ENCODE measurements at places on chromosomes 7 and 10.

DNA sequence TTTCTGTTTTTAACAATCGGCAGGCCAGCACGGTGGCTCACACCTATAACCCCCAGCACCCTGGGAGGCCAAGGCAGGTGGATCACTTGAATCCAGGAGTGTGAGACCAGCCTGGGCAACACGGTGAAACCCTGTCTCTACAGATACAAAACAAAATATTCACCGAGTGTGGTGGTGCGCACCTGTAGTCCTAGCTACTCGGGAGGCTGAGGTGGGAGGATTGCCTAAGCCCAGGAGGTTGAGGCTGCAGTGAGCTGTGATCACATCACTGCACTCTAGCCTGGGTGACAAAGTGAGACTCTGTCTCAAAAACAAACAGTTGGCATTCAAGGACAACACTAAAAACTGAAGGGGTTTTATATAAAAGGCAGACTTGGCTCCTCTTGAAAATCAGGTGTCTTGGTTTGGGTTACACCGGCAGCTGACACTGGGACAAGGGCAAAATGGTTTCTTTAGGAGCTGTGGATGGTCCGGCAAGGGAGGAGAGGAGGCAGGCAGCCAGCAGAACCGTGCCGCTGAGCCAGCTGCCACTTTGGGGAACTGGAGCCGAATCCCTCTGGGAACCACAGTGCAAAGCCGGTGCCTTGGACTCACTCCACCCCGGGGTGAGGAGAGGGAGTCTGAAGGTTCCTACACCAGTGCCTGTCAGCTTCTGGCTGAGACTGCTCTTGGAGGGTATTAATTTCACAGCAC is 52.6 kb downstream of the CHST3 start:
- no peak for DNase-seq

DNA sequence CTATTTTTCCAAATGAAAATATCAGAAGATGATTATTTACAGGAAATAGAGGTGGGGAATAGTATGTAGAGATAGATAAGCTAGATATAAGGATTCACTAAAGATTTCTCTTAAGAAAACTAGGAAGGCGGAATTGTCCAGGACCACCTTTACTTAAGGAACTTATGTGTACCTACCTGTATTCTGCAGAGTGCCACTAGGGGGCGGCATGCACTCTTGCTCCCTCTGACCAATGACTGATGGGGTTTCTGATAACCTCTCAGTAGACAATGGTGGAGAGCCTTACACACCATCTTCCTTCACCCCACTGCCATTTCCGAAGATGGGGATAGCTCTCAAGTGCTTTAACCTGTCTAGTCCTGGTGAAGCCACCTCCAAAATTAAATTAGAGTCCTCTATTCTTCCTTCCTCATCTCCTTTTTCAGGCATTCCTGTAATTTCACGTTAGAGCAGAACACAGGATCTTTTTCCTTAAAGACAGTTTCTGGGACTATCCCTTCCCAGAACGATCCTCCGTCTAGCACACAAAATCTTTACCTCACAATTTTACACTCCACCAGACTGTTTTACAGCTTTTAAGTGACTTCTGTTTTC is 453.1 kb downstream of the SORCS1 start:
- DNase-seq = peak; percentile 25

DNA sequence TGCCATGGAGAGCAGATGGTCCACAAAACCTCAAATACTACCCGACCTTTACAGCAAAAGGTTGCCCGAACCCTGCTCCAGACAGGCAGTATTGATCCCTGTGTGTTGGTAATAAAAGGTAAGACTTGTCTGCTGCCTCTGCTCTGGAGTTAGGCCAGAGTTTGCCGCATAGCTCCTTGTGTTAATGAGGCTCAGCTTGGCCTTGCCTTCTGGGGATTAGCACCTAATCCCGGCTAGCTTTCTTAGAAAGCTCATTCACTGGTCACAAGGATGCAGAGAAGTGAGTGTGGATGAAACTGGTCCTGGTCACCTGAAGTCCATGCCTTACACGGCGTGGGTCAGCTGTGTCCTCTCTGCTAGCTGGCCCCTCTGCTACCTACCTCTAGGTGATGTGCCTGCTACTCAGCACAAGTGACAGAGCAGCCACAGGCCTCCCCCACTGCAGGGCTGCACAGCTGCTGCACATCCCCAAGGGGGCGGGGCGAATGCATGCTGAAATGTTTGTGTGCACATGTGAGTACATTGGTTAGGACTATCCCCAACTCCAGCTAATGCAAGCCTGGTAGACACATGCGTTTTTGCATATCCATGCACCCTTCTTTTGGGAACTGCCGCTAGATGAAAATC is 31.7 kb upstream of the SYPL1 start:
- DNase-seq = no peak

DNA sequence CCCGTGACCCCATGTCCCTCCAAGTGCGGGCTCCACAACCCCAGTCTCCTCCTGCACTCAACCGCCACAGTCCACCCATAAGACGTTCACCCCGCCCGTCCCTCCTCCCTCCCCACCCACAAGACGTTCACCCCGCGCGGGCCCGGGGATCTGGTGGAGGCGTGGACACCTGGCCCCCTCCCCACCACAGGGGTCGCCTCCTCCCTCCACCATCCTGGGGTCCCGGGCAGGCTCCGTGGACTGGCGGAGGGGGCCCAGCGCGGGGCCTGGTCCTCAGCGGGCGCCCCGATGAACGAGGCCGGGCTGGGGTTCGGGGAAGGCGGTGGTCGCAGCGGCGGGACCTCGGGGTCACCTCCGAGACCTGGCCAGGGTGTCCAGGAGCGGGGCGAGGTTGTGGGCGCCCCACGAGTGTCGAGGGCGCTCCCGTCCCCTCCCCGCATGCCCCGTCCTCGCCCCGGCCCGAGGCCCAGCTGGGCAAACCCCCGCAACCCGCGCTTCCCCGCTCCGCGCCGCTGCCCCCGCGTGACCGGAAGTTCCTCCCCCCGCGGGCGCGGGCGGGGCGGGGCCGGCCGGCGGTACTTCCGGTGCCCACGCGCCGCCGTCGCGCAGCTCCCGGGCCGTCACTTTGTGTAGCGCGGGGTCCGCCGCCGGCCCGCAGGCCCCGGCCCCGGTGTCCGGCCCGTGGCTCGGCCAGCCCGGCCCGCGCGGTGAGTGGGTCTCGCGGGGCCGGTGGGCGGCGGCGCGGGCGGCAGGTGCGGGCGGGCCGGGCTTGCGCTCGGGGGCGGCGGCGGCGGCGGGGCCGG is at the start of gene ZNF316:
ZNF316 (plus strand) TSS at position 578 of the 803 bp plus-strand sequence. CDS start 5,092 bp downstream, outside the sequence.
- no peak for DNase-seq

DNA sequence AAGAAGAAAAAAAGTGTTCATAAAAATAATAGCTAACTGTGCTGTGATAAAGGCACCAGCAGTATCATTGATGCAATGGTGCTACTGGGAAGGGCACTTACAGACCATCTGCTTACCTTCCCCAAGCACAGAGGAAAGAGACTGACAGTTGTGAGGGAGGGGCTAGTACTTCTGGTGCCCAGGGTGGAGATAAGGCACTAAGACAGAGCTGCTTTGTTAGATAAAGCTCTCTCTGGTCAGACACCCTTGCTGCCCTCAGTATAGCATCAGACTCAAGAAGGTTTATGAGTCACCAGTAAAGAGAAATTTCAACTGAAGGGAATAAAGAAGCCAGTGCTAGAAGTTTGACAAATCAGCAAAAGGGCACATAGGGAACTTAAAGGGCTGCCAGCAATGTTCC is 325.6 kb downstream of the HPSE2 start:
- no peak for DNase-seq

DNA sequence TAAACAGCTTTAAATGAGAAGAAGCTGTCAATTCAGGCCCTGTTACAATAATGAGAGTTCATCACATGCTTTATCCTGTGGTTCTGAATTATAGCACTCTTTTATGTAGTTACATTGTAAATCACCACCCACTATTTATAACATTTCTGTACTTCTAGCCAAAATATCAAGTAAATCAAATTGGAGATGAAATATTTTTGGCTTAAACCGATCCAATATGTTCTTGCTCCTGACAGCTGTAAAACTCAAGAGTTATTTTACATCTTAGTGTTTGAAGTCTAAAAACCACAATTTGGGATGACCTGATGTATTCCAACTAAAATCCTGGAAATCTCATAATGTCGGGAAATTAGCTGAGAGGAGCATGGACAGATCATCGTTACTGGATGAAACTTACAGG is 371.2 kb upstream of the LRRN3 start:
- DNase-seq = no peak
